Activated T-cell treated with anti-CD3 and anti-CD28 coated beads, Interleukin-2, amount 50 U/mL, for 4 hours (primary cell): ENCODE measurements at places on chromosomes 11 and 22. TPM values are rescaled to one million over a fixed set of nuclear protein-coding genes. Genes with fewer than 3 reads are reported as not detected.

- no peak for DNase-seq
Observed at GRCh38 chr22:36223504-36223903, 15.8 kb downstream of the APOL2 start.

DNA sequence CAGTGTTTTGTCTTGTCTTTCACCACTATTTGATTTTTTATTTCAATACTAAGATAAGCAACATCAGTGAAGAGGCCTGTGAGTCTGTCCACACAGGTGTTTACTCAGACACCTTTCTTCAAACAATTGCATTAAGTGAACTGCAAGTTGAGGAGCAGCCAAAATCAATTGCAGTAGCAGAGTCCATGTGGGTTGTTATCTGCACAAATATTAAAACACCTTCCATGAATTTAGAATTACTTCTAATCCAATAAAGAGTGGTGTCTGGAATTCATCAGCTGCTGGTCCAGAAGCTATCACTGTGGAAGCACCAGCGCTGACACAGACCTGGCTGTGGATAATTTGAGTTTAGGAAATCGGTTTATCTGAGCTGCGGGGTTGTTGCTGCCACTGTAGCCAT, 83.5 kb upstream of the FAT3 start:
- DNase-seq: no peak

- no peak for DNase-seq
Observed at GRCh38 chr11:46511342-46511741, 82.5 kb downstream of the AMBRA1 start.

- no peak for DNase-seq
Observed at GRCh38 chr11:133818302-133818701, 27.0 kb downstream of the SPATA19 start.

- DNase-seq: no peak
Observed at GRCh38 chr22:29813563-29813962, 24.5 kb downstream of the ASCC2 start.

DNA sequence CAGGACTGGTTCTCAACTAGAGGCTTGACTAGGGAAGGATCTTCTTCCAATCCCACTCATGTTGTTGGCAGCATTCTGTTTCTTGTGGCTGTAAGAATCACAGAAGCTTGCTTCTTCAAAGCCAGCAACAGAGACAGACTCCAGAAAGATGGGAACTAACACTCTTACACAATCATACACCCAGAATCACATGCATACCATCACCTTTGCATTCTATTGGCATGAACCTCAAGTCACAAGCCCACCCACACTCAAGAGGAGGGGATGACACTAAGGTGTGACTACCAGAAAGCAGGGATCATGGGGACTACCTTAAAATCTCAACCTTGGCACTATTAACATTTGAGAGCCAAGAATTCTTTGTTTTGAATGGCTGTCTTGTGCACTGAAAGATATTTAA, 13.6 kb upstream of the PANX3 start:
- DNase-seq: no peak

- no peak for DNase-seq
Observed at GRCh38 chr11:57460758-57461749, 726 bp downstream of the RTN4RL2 start.

DNA sequence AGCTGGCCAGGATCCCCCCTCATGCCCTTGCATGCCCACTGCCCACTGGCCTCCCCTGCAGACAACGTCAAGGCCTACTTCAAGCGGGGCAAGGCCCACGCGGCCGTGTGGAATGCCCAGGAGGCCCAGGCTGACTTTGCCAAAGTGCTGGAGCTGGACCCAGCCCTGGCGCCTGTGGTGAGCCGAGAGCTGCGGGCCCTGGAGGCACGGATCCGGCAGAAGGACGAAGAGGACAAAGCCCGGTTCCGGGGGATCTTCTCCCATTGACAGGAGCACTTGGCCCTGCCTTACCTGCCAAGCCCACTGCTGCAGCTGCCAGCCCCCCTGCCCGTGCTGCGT, 7.9 kb downstream of the AIP start:
- DNase-seq: no peak

GRCh38 chr11:77249427-77249826, 52.1 kb downstream of the GDPD4 start:
- no peak for DNase-seq

- no peak for DNase-seq
Observed at GRCh38 chr11:34303028-34303570, 54.7 kb downstream of the ABTB2 start.

DNA sequence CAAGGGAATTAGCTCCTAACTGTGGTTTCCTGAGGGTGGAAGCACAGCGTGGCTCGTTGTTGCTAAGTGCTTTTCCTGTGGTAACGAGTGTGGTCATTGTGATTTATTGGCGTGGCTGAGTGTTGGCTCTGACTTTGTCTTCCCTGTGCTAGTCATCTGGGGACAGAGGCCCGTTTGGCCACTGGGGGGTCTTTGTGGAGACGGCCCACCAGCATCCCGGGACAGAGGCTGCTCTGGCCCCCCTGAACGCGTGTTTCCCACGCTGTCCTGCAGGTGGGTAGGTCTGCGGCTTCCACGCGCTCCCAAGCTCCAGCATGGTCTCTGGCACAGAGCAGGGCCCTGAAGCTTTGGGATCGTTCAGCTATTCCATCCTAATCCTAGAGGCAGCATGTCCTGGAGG, 1040.0 kb downstream of the TBC1D22A start:
- no peak for DNase-seq

DNA sequence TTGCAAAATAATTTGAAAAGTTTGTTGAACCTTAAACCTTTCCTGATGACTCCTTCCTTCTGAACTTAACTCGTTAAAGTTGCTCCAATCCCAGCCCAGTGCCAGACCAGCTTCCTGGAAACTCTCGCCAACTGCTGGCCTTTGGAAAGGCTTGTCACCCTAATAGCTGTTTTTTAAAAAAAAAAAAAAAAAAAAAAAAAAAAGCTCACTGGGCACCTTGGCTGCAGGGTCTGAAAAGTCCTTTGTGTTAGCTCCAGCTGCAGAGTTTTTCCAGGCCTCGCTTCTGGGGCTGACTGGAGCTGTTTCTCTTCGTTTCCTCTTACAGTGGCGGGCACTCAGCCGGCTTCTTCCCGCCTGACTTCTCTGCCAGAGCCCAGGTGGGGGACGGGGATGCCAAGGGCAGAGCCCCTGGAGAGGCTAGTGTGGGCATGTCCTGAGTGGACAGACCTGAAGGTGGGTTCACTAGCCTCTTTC, 25.1 kb downstream of the KCNQ1OT1 start:
- no peak for DNase-seq

DNA sequence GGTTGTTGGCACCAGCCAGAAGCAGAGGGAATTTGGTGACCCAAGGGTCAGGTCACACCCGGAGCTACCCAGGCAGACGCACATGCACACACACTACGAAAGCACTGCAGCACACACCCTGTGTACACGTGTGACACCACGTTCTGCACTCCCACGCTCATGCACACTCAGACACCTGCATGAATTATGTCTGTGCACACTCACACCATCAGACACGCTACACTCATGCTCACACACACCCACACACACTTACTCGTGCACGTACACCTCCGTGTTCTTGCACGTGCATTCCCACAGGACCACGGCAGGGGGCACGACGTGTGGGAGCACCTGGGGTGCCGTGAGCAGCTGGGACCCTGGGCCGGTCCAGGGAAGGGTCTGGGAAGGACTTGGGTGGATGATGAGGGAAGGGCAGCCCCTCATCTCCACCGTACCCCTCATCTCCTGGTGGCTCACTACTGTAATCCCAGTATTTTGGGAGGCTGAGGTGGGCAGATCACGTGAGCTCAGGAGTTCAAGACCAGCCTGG, 20.8 kb upstream of the GAL start:
- no peak for DNase-seq

DNA sequence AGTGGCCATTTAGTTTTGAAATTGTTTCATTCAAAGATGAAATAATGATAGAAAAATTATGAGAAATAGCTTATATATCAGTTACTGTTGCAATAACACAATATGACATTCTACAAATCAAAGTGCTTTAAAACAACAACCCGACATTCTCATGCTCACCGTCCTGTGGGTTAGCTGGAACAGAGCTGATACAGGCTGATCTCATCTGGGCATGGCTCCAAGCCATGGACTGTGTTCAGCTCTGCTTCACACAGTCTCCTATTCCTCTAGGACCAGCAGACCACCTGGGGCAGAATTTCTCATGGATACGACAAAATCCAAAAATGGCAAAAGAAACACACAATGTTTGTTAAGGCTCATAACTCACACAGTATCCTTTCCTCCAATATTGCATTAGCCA, 178.6 kb downstream of the CNTN5 start:
- DNase-seq: no peak

DNA sequence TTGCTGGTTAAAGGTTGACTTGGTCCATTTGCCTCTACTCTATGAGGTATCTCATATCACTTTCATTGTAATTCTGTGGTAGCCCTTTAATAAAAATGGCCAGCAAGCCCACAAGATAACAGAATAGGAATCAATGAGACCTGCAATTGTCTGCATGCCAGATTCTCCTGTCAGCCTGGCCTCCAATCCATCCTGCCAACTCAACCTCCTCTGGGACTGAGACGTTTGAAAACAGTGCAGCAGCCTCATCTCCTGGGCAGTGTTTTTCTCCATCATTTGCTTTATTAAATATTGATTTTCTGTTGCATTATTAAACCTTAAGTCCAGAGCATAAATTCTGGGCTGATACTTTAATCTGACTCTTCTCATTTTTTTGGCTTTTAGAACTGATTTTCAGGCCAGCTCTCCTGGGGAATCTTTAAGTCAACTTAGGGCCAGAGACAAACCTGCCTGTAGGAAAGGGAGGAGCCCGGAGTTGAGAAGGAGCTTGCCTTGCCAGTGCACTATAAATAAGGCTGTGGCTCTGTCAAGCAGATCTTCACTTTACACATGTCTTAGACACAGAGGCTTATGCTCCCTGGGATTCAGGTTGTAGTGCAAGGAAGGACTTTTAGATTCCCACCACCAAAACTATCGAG, 798.0 kb downstream of the NTM start:
- DNase-seq: no peak

GRCh38 chr22:44453441-44454112, 44.5 kb downstream of the RTL6 start:
- no peak for DNase-seq

DNA sequence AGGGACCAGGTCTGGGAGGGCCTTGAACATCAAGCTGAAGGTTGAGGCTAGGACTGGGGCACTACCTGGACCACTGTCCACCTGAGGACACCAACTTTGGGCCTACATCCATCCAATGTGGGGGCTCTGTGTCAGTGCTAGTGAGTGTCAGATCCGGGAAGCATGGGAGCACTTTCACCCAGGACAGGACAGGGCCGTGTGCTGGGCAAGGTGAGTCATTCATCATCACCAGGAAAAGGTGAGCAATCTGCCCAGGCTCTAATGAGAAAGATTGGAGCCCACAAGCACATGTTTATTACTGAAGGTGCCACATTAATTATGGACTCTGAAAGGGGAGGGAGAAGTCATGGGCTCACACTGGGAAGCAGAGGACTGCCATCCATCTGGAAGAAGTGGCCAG, 39.7 kb upstream of the DRD2 start:
- DNase-seq: no peak

DNA sequence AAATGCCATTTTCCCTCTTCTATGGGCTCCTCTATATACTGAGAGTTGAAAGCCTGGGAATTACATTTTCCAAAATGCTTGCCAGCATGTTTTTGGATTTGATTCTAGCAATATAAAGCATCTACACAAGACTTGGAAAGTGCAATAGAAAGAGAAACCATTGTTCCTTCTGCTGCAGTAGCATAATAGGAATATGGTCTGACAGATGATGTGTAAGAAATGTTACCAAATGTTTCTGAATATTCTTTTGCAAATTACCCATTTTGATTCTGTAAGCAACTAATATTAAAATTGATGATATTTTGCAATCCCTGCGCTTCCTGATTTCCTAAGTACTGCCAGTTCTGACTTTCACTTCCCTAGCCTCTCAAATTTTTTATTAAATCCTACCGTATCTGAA, 61.6 kb downstream of the CASP12 start:
- no peak for DNase-seq

GRCh38 chr22:47486569-47487312, 724.3 kb downstream of the TBC1D22A start:
- DNase-seq: no peak

DNA sequence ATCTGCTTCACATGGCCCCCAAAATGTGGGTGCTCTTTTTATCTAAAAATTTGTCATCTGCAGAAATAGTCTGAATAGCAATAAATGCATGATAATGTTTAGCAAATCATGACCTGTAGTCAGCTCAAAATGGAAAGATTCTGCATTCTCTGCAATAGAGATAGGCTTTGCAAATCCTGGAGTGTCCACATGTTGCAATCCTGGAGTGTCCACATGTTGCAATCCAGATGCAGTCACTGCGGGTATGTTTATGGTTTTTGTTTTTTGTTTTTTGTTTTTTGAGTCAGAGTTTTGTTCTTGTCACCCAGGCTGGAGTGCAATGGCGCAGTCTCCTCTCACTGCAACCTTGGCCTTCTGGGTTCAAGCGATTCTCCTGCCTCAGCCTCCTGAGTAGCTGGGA, 20.2 kb upstream of the LRRC32 start:
- DNase-seq: no peak

GRCh38 chr11:134647066-134647743, 235.2 kb upstream of the B3GAT1 start:
- no peak for DNase-seq

DNA sequence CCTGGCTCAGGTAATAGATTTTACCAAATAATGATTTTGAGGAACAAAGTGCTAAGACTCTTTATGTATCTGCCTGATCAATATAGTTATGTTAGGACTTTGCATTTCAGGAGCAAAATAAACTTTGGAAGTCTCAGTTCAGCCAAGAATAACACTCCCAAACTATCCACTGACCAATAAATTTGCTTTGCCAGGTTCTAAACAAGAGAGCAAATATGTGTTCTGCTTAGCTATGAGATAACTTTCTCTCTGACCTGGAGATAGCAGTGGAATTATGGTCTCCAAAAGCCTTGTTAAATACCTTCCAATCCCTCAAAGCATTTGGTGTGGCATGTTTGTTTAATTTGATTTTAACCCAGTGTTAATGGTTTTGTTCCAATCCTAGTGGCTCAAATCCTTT, 1541.1 kb downstream of the FAM181B start:
- no peak for DNase-seq

DNA sequence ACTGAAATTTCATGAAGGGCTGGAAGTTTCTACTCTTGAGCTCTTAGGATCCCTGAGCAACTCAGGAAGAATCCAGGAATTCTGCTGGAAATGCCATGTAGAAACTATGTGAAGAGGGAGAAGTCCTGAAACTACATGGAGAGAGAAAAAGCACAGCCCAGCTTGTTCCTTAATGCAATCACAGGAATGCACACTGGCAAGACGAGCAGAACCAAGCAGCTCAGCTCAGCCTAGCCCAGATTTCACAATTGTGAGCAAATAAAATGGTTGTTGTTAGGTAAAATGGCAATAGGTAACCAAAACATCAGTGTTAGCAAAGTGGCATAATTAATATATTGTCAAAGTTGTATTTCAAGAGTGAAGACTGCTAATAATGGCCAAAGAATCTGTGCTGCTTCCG, 28.1 kb downstream of the ZNF214 start:
- DNase-seq: no peak

TSPAN18 gene
- 1.5 TPM for total RNA-seq

NOX4 gene
- total RNA-seq: not detected

TEAD1 gene
- 0.79 TPM for total RNA-seq

FOLR2 gene
- total RNA-seq: not detected

UBQLN3 gene
- total RNA-seq: not detected

SLC3A2 gene
- 580 TPM for total RNA-seq

WT1 gene
- total RNA-seq: 0.18 TPM

DBX1 gene
- not detected for total RNA-seq

CST6 gene
- total RNA-seq: 0.45 TPM

BANF1 gene
- 337 TPM for total RNA-seq

PSMC3 gene
- 299 TPM for total RNA-seq
